Activated CD8-positive, alpha-beta memory T cell treated with anti-CD3 and anti-CD28 coated beads, Interleukin-2, amount 50 U/mL, for 48 hours (primary cell): ENCODE measurements at places on chromosomes 7 and 10.

GRCh38 chr10:122844146-122844545, 1.5 kb downstream of the CUZD1 start:
- no peak for DNase-seq

GRCh38 chr7:75637854-75638593, 100.7 kb downstream of the HIP1 start:
- DNase-seq, result no peak

DNA sequence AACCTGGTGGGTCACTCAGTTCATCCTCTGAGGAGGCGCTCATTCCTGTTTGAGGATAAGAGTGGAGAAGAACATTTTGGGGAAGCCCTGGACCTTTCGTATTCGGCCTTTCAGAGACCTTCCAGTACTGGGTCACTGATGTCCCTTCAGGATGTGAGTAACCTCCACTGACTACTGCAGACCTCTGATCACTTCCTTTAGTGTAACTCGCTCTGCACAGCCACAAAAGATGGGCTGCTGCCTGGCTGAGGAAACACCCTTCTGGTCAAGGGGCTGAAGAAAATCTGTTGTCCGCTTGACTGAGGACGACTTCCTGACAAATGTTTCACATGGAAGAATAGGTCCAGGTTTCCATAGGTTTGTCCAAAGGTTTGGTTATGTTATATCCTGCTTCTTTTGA, 15.9 kb upstream of the TBXAS1 start:
- DNase-seq, result no peak

GRCh38 chr7:23207884-23208283, 26.0 kb downstream of the NUP42 start:
- no peak for DNase-seq

DNA sequence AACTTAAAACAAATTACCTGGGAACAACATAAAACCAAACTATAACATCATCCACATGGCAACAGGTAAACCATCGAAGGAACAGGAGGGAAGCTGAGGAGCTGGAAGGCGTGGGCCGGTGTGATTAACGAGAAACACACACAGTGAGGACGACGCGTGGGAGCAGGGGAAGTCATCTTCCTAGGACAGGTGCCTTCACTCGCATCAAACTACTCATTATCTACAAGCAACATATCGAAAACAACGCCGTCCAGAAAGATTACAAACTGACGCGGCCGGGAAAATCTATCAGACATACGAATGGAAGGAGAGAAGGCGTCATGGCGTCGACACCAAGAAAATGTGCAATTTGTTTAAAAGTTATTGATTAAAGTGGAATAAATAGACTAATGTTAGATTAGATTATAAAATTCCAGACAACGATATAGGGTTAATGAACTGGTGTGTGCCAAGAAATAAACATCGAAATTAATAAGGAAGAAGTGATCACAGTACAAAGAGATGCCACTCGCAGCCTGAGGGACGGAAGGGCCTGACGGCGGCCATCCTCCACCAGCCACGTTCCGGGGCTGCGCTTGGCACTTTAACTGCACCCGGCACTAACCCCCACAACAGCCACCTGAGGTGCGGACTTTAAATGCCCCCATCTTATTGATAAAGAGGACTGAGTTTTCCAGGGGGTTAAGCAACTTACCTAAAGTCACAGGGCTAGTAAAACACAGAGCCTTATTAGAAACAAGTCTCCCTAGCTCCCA, 581.7 kb downstream of the DNAJB6 start:
- DNase-seq, result no peak

DNA sequence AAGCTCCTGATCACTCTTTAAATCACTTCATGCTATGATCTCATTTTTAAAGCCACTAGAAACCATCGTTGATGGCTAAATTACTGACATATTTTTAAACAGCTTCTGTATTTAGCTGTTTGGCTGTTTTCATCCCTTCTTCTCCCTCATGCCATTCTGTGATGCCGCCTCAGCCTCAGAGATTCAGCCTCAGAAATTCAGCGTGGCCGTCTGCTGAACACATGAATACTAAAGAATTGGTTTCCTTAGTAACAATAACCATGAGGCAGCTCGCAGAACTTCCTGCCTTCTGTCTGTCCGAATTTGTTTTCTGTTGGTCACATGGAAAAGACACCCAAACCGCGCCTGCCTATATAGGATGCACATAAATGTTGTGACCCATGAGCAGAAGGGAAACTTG, 31.0 kb upstream of the FZD1 start:
- DNase-seq, result no peak

DNA sequence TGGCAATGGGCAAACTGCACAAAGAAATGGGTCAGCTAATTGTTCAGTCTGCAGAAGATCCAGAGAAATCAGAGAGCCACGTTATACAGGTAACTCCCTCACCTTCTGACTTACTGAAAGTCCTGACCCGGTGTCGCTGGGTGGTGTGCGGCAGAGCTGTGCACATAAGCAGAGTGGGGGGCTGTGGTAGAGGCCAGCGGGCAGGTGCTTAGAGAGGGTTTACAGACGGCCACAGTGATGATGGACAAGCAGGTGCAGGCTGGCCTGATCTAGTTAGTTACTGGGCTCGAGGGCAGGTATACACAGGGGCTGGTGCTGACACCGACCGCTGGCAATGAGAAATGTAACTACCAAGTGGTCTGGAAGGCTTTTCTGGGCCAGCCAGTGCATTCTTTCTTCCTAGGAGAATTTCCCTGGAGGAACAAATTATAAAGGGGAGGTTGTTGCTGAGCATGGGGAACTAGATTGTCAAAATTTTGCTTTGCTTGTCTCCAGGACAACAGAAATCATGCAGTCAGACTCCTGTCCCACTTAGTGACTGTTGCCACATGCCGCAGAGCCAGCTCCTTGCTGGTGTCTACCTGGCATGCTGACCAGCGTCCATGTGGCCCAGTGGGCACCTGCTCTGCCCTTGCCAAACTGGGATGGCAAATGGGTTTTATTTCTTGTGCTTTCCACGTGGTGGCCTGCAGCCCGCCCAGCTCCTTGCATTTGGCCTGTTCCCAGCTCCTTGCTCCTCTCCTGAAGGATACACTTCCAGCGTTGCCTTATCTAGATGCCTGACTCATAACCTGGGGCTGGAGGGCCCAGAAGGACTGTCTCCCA, 28.8 kb downstream of the DENND10 start:
- no peak for DNase-seq

DNA sequence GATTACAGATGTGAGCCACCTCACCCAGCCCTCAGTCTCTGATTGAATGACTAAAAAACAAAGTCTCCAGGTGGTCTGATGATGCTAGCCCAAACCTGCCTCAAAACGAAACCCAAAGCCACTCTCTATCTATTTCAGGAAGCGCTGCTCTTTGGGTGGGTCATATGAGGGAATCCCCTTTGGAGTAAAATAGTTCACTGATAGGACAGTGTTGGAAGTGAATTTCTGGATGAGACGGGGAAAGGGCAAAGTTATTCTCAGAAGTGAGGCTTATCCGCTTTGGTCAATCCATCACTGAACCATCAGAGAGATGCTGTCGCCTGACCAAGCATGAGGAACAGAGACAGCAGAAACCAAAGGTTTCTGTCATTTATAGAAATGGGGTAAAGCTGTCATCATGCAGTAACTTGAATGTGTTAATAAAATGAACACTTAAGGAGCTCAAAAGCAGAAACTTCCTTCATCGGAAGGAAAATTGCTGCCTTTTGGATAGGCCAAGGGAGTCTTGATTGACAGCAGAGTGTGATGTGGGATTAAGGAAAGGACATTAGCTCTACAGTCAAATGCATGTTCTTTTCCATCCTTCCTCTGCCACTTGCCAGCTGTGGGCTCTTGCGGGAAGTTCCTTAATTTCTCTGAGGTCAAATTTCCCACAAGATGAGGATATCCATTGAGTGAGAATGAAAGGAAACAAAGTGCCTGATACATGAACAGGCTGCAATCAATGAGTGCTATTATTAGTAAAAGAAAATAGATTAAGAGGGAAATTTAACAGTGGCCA, 64.9 kb upstream of the C1QL3 start:
- no peak for DNase-seq

- no peak for DNase-seq
Measured at GRCh38 chr7:21358648-21359047, 69.2 kb upstream of the SP4 start.

DNA sequence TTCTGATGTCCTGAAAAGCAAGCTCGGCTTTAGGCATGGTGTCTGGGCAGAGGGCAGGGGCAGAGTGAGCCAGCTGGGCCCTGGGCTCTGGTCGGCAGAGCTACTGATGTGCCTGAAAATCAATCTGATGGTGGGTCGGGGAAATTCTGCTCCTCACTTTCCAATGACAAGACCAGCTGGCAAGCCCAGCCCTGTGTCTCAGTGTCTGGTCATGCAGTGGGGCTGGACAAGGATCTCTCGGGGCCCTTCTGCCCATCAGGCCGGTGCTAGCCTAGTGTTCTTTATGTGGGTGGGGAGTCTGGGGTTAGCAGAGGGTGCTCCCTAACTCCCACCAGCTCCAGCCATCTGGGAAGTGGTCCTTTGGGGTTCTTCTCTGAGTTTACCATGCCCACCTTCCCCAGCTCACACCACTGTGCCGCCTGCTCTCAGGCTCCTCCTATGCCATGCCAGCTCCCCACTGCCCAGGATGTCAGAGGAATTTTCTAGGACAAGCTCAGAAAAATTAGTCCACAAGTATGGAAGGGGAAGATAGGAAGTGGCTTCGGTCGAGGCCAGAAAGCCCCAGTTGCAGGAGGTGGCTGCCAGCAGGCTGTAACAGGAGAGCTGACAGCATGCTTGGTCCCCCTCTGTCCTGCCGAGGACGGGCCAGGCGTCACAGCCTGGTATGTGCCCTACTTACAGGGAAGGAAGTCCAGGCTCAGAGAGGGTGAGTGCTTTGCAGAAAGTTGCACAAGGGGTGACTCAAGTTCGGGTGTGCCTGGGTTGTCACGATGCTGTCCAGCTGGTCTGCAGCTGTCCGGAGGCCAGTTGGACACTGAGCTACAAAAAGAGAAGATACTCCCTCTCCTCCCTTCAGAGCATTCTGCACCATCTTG, 135.2 kb downstream of the ADCY1 start:
- peak; percentile 23 for DNase-seq

DNA sequence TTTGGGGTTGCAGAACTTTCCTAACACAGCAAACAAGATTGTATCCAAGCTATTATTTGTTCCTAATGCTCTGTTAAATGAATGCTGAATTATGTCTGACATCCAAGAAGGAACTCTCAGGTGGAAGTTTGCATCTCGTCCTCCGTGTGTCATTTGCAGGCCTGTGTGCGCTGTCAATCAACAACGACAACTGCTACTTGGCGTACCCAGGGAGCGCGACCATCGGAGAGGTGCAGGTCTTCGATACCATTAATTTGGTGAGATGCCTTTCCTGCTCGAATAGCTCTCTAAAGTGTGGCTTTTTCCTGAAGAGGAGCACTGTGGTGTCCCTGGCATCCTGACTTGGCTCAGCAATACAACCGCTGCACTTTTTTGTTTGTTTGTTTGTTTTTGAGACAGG, 26.9 kb downstream of the WIPI2 start:
- no peak for DNase-seq

- DNase-seq, result no peak
Measured at GRCh38 chr10:307659-308058, 172.4 kb downstream of the ZMYND11 start.

DNA sequence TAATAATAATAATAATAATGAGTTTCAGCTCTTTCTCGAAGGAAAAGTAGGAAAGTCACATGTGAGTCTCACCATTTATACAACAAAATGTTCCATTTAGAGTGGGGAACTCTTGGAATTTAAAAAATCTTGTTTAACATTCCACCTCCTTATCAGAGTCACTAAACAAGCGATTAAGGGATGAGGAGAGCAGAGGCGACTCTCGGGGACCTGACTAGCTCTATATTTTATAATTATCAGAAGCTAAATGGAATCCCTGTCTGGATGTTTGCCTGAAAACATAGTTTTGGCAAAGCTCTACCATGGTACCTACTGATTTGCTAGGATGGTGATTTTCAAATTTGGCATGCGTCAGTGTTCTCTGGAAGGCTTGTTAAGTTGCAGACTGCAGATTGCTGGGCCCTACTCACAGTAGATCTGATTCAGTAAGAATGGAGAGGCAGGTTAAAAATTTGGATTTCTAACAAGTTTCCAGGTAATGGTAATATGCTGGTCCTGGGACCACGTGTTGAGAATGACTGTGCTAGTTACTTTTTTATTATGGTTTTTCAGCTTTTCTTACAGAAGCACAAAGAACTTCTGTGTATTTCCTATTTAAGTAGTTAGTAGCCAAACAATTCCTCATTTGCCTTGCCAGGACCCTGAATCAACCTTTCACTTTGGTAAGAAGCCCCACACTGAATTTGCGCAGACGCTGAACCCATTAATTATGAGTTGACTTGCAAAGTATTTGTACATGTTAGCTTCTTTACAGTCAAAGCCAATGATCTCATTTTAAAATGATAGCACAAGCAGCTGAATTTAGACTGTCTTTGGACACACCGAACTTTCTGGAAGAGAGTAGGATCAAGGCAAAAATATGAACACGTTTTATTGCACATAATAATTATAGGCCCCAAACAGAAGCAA, 39.5 kb downstream of the CPED1 start:
- DNase-seq, result no peak

DNA sequence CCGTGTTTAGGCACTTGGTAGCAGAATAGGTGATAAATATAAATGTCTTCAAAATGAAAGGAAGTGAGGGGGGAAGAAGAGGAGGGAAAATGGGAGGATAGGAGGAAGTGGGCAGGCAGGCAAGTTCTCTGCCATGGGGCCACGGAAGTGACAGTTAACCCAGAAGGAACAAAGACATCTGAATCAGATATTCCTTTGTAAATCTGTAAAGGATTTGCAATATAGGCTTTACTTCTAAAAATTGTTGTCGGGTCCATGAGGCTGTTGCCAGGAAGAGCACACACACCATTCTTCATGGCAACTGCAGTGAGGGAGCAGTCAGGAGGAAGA, 23.7 kb upstream of the RASSF4 start:
- DNase-seq, result no peak

GRCh38 chr10:33947544-33947943, 613.1 kb upstream of the NRP1 start:
- no peak for DNase-seq

DNA sequence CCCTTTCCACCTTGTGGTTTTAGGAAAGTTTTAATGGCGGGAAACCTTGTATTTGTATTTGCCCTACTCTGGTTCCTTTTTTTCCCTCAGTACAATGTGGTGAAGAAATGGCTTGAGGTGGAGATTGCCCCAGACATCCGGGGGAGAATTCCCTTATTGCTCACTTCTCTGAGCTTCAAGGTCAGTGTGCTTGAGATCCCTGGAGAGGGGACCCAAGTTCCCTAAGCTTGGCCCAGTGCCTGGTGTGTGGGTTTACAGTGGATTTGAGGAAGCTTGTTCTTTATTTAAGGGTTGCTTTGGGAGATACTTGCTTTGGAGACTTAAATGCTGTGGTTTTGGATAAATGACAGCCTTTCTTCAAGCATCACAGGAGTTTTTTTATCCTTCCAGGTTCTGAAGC, 18.3 kb downstream of the CALHM2 start:
- DNase-seq, result no peak

DNA sequence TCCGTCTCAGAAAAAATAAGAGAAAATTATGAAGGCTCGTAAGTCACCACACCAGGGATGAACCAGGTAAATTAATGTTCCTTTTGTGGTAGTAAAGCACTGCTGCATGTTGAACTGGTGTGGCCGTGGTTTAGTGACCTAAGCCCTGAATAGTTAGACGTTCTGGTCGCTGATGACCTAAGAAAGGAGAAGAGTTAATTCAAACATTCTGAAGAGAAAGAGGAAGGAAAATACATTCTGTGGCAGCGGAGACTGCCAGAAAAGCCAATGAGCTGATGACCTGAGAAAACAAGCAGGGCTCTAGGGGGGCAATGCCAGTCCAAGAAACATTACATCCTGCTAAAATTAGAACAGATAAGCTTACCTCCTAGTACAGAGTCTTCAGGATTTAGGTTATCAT, 17.5 kb downstream of the DNAJC9 start:
- no peak for DNase-seq

- no peak for DNase-seq
Measured at GRCh38 chr7:12926206-12926605, 238.8 kb downstream of the ARL4A start.
